ENCODE measurements at places on chromosomes 16 and 17.

- no peak for DNase-seq
Observed at GRCh38 chr17:45302649-45303173, 14.1 kb downstream of the MAP3K14 start.

GRCh38 chr16:80604600-80605355 is 64.0 kb downstream of the DYNLRB2 start:
- DNase-seq, result no peak

GRCh38 chr17:46179375-46179999 is 13.7 kb downstream of the KANSL1 start:
- no peak for DNase-seq

GRCh38 chr16:9092282-9092977 is 986 bp downstream of the HAPSTR1 start:
- no peak for DNase-seq

GRCh38 chr17:19482576-19482975 is 51.1 kb upstream of the SLC47A1 start:
- no peak for DNase-seq
